Stimulated activated CD4-positive, alpha-beta T cell treated with anti-CD3 and anti-CD28 coated beads, Interleukin-12 subunit alpha, Interleukin-12 subunit beta, amount 100 ng/mL, for 24 hours (primary cell): ENCODE measurements at places on chromosomes 6 and 20.

DNA sequence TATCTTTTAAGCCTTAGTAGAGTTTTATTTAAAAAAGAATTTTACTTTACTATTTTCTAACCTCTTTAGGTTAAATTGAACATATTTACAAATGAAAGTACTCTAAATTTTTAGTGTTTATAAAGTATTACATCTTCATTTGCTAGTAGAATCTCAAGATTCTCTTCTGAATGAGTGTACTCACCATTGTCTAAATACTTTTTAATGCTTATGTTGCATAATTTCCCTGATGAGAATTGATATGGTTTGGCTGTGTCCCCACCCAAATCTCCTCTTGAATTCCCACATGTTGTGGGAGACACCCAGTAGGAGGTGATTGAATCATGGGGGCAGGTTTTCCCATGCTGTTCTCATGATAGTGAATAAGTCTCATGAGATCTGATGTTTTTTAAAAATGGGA, 53.6 kb downstream of the VIP start:
- DNase-seq = no peak

GRCh38 chr6:37602801-37603200, 94.9 kb downstream of the MDGA1 start:
- no peak for DNase-seq

GRCh38 chr6:90460051-90460450, 126.8 kb downstream of the MAP3K7 start:
- no peak for DNase-seq

DNA sequence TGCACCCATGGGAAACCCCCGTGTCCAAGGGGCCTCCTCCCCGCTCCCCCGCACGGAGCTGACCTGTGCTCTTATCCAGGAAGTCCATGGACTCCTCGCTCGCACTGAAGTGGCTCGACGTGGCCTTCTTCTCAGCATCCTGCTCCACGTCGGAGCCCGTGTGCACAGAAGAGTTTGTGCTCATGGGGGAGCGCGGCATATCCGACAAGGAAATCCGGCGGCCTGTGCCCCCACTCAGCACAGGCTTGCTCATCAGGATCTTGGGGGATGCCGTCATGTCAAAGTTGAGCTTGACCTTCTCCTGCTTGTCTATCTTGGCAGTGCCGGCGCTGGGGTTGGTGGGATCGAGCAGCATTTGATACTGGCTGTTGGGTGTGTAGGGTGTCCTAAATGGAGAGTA, 80.2 kb downstream of the ZMYND8 start:
- no peak for DNase-seq

DNA sequence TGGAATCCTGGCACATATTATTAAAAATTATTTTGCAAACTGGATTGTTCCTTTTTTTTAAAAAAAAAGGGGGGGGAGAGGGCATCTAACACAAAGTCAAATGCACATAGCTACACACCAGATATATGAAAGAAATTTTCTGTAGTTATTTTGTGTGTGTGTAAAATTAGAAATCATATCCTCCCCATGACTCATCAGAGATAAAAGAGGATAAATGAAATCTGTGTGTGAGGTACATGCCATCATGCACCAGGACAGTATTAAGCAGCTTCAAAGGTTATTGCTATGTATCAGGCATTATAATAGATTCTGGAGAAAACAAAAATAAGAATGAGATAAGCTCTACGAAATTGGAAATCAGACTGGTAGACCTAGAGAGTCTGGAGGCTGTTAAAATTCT, 5.2 kb downstream of the BTBD9 start:
- no peak for DNase-seq

GRCh38 chr6:117449549-117450439, 24.1 kb upstream of the ROS1 start:
- peak; percentile 45 for DNase-seq

DNA sequence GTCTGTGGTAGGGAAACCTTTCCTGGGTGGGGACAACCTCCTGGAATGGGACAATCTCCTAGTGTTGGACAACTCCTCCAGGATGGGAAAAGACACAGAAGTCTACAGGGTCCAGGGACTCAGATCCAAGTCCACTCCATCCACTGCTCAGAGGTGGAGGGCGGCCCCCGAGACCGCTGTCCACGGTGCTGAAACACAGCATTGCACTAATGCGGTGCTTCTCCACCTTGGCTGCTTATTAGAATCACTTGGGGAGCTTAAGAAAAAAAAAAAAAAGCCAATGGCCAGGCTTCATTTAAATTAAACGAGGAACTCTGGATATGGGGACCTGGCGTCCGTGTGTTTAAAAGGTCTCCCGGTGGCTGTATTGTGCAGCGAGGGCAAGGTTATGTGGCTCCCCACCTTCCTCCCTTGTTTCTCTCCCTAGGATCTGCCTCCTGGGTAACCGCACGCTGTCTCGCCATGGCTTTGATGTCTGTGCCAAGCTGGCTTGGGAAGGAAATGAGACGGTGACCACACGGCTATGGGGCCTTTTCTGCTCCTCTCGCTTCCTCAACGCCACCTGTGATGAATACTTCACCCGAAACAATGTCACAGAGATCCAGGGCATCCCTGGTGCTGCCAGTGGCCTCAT, 12.0 kb downstream of the SLC12A5 start:
- DNase-seq = no peak

DNA sequence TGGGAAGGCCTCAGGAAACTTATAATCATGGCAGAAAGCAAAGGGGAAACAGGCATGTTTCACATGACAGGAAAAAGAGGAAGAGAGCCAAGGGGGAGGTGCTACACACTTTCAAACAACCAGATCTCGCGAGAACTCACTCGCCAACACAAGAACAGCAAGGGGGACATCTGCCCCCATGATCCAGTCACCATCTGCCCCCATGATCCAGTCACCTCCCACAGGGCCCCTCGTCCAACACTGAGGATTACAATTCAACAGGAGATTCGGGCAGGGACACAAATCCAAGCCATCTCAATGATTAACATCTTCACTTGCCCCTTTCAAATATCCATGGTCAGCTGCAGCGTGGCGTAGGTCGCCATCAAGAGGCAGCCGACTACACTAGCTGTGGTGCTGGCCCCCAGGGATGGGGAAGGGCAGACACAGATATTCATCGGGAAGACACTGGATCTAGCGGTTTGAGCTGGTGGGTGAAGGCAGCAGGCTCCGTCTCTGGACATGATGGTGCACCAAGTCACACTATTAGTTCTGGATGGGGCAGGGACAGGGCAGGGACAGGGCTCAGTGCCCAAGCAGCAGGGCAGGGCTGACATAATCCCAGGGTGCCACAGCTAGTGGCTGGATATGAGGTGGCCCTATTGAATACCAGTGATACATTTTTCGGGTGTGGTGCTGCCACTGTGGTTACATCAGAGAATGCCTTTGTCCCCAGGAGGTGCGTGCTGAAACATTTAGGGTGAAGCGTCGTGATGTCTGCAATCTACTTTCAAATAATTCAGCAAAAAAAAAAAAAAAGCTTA, 31.6 kb downstream of the TUBB2B start:
- DNase-seq = no peak

GRCh38 chr20:25280051-25280573, 32.2 kb downstream of the PYGB start:
- no peak for DNase-seq

DNA sequence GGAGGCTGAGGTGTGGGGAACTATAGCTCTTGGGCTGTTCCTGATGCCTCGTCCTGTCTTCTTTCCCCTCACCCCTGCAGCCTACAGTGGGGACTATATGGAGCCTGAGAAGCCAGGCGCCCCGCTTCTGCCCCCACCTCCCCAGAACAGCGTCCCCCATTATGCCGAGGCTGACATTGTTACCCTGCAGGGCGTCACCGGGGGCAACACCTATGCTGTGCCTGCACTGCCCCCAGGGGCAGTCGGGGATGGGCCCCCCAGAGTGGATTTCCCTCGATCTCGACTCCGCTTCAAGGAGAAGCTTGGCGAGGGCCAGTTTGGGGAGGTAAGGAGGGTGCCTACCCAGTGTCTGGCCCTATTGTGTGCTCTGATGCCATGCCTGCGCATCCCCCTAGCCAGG, 11.5 kb upstream of the GTF2H4 start:
- no peak for DNase-seq

DNA sequence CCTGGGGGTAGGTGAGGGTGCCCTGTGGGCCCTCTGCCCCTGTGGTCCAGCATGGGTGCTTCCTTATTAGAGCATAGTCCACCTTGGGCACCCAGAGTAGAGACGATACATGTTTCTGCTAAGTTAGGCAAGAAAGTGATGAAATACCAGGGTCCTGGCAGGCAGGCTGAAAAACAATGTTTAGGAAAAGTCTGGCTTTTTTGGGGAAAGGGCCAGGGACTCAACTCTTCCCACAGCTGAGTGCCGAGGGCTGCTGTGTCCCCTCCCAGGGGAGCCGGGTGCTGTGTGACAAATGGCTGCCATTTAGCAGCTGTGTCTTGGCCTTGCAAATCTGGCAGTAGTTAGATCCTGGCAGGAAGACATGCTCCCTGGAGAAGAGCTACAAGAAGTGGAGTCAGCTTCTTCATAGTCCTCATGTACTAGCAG, 61.5 kb downstream of the RREB1 start:
- DNase-seq = no peak

DNA sequence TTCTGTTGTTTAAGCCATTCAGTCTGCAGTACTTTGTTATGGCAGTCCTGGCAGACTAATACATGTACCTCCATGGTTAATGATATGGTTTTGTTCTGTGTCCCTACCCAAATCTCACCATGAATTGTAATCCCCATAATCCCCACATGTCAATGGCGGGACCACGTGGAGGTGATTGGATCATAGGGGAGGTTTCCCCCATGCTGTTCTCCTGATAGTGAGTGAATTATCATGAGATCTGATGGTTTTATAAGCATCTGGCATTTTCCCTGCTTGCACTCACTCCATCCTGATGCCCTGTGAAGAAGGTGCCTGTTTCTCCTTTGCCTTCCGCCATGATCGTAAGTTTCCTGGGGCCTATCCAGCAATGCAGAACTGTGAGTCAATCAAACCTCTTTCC, 57.5 kb upstream of the NT5E start:
- no peak for DNase-seq

GRCh38 chr6:3370361-3371221, 86.3 kb downstream of the SLC22A23 start:
- DNase-seq = no peak

- DNase-seq = peak; percentile 5
Measured at GRCh38 chr6:118186672-118187567, 279.9 kb downstream of the SLC35F1 start.

- DNase-seq = no peak
Measured at GRCh38 chr6:115004982-115005381, 662.2 kb upstream of the HS3ST5 start.

GRCh38 chr20:23246717-23247664, 103.6 kb upstream of the NXT1 start:
- DNase-seq = no peak

GRCh38 chr20:48638546-48638945, 189.3 kb downstream of the PREX1 start:
- DNase-seq = no peak

DNA sequence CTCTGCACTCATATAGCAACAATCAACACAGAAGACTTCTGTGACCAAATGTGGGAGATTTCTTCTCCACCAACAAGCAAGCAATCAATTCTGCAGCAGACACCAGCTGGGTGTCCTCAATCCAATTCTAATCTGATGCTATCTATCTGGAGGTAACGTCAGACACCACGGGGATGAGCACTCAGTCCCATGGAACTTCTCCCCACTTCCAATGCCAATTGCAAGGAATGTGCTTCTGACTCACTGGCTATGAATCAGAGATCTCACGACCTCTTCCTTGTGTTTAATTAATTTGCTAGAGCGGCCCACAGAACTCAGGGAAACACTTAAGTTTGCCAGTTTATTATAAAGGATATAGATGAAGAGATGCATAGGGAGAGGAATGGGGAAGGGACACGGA, 103.5 kb upstream of the SIRPG start:
- no peak for DNase-seq

- no peak for DNase-seq
Measured at GRCh38 chr6:54254886-54255285, 53.4 kb upstream of the TINAG start.

GRCh38 chr6:122853259-122853995, 64.4 kb downstream of the SMPDL3A start:
- DNase-seq = no peak

- no peak for DNase-seq
Measured at GRCh38 chr6:119170447-119171087, 92.1 kb upstream of the FAM184A start.

GRCh38 chr20:834151-834746, 734 bp downstream of the FAM110A start:
- no peak for DNase-seq

- no peak for DNase-seq
Measured at GRCh38 chr20:48056218-48056617, 270.9 kb upstream of the SULF2 start.

- peak; percentile 69 for DNase-seq
Measured at GRCh38 chr6:31572041-31572911, at the start of gene LTA. TSS of gene LTA (plus strand) at chr6:31572289. CDS start at chr6:31572743, 454 bp downstream.

GRCh38 chr6:31978831-31979230, 3.0 kb upstream of the C4A start:
- no peak for DNase-seq

DNA sequence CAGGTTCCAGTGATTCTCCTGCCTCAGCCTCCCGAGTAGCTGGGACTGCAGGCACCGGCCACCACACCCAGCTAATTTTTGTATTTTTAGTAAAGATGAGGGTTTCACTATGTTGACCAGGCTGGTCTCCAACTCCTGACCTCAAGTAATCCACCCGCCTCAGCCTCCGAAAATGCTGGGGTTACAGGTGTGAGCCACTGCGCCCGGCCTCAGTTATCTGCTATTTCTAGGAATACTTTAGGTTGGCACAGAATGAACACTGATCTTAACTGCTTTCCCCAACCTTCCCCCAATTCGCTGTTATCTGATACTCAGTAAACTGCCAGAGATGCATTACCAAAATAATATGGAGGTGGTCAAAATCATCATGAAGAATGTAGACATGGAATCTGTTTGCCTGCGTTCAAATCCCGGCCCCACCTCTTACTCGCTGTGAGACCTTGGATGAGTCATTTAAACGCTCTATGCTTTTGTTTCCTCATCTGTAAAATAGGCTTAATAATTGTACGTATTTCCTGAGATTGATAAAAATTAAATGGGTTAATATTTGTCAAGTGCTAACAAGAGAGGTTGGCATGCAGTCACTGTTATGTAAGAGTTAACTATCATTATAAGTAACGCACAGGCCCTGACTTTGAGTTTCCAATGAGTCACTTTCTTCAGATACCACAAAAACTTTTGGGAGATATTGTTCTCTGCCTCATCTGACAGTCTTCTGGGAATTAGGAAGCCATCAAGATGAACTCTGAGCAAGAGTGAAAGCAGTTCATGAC, 44.5 kb upstream of the NCOA3 start:
- DNase-seq = no peak

DNA sequence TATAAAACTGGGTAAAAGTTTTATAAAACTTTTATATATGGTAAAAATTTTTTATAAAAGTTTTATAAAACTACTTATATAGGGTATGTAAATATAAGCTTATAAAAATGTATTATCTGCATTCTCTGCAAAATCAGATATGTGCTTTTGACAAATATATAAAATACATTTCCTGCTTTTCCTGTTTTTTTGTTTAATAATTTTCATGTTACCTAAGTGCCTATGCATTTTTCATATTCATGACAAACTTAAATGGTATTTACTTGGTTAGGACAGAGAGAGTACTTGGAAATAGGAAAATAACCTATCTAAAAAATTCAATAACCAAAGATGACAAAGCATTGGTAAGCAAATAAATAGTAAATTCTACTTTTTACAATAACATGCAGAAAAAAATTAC, 41.2 kb downstream of the ADGRG6 start:
- no peak for DNase-seq

GRCh38 chr20:36035745-36036144, 67.4 kb downstream of the CNBD2 start:
- no peak for DNase-seq

GRCh38 chr6:157300006-157300405, 23.3 kb downstream of the TMEM242 start:
- DNase-seq = no peak
